Stimulated activated CD8-positive, alpha-beta memory T cell treated with anti-CD3 and anti-CD28 coated beads, Interleukin-15, amount 100 ng/mL, for 4 hours (primary cell): ENCODE measurements at places on chromosomes 4 and X.

- DNase-seq, result no peak
These were observed 29.3 kb downstream of the AFAP1 start for GRCh38 chr4:7910263-7910896.

- DNase-seq, result no peak
These were observed 114.4 kb downstream of the GLRA3 start for GRCh38 chr4:174714393-174715211.

DNA sequence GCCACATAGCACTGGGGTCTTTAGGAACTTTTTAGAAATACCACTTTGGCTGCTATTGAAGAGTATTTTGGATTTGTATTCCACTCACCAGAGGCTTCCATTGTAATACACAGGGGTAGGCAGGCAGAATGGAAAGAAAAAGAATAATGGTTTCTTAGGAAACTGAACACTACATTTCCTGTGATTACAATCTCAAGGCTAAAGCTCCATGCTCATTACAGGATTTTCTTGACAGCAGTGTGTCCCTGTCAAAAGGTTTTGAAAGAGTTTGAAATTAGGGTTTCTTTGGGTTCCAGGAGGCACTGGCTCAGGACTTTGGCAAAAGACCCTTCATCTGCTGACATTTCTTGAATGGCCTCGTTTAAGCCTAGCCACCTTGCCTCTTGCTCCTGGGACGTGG lies 74.8 kb upstream of the STIM2 start:
- DNase-seq, result no peak

DNA sequence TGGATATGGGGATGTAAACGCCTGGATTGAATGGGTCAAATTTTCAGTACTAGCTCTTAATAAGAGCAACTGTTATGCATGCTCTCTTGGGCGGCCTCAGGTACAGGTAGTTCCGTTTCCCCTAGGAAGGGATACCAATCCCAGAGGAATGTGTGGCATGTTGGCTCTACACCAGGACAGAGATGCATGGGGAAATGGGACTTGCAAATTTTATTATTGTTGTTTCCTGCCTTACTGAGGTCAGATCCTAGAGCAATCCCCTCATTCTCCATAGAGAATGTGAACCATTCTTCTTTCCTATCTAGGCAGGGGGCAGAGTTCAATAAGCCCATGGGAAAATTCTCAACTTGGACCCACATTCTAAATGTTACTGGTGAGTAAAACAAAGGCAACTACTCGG lies 361.8 kb upstream of the FGF16 start:
- DNase-seq, result no peak

DNA sequence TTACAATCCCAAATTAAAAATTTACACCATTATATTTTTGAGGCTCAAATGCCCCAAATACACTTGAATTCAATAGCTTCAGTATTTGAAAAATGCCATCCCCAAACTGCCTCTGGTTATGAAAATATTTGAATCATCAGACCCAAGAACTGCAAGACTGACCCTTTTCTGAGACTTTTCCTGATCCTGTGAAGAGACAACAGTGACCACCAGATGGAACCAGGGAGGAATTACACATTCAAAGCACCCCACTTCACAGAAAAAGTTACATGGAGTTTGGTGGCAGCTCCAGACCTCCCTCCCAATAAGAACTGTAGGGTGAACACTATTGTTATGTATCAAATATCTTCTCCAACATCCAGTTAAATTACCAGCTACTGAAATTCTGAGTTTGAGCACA lies 44.0 kb upstream of the SCD5 start:
- DNase-seq, result no peak

- no peak for DNase-seq
These were observed 518.0 kb downstream of the TMA16 start for GRCh38 chr4:164012396-164013027.

DNA sequence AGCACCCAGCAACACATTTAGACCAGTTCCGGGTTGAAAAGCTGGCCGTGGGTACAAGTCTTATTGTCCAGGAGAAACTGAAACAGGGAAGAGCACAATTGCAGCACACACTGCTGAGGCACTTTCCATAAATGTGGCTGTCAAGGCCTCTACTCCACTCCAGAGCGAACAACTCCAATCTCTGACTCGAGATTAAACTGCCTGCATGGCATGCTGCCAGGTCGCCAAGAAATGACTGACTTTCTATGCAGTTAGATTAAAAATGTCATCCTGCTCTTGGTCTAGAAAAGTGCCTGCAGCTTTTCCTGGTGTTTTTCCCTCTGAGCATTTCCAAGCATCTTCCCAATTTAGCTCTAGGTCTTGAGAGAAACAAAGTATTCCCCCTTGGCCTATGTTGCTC lies 260.6 kb upstream of the EMCN start:
- DNase-seq, result no peak

DNA sequence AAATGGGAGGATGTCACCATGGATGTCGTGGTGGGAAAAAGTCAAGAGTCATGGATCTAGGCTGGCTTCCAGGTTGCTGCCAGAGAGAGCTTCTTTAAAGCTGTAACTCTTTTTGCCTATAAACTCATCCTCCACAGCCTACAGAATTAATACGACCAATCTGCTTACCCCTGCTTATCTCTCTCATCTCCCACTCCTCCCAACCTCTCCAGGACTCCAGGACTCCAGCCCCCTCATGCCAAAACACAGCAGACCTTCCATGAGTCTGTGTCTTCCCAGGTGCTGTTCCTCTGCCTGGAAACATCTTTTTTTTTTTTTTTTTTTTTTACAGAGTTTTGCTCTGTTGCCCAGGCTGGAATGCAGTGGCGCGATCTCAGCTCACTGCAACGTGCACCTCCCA lies 15.3 kb upstream of the SLC10A4 start:
- DNase-seq, result no peak
